Colonic mucosa (tissue), 4 donors: ENCODE measurements at places on chromosomes 1 and 21. TPM values are rescaled to one million over a fixed set of nuclear protein-coding genes. Genes with fewer than 3 reads are reported as not detected.

The LPAR3 gene
- 2.3 TPM for total RNA-seq

GRCh38 chr21:44946254-44947041 is 6.6 kb downstream of the SLX9 start:
- no peak for DNase-seq
- peaks cover 14% of the 10 kb centered on the region for H3K4me1 ChIP-seq
- H3K27ac ChIP-seq, result no peak overlapping the region
- H3K4me3 ChIP-seq, result no peak overlapping the region

GRCh38 chr1:203754455-203754864 is 10.5 kb upstream of the LAX1 start:
- no peaks in the 10 kb centered on the region for H3K4me1 ChIP-seq
- no peak overlapping the region for H3K27ac ChIP-seq
- no peaks in the 10 kb centered on the region for H3K27me3 ChIP-seq
- no peak for DNase-seq

GRCh38 chr1:28933277-28933676 is 18.9 kb downstream of the EPB41 start:
- H3K4me1 ChIP-seq, result no peaks in the 10 kb centered on the region
- DNase-seq, result no peak
- H3K27ac ChIP-seq, result no peak overlapping the region
- H3K4me3 ChIP-seq, result no peak overlapping the region
- H3K27me3 ChIP-seq, result no peaks in the 10 kb centered on the region
- H3K36me3 ChIP-seq, result no peaks in the 10 kb centered on the region

- DNase-seq, result no peak
- no peak overlapping the region for H3K27ac ChIP-seq
- no peaks in the 10 kb centered on the region for H3K27me3 ChIP-seq
- no peak overlapping the region for H3K4me3 ChIP-seq
- H3K36me3 ChIP-seq, result no peaks in the 10 kb centered on the region
- H3K4me1 ChIP-seq, result no peaks in the 10 kb centered on the region
Observed at GRCh38 chr1:246161626-246162025, 345.5 kb downstream of the SMYD3 start.

- no peaks in the 10 kb centered on the region for H3K36me3 ChIP-seq
- no peaks in the 10 kb centered on the region for H3K27me3 ChIP-seq
- no peak overlapping the region for H3K4me3 ChIP-seq
- peaks cover 21% of the 10 kb centered on the region for H3K4me1 ChIP-seq
- peak overlapping the region; percentile 31 for H3K27ac ChIP-seq
Observed at GRCh38 chr1:11984121-11984520, 3.9 kb downstream of the MFN2 start.

GRCh38 chr1:170032531-170033280 is 41.8 kb downstream of the KIFAP3 start:
- H3K27me3 ChIP-seq, result no peaks in the 10 kb centered on the region
- no peaks in the 10 kb centered on the region for H3K4me1 ChIP-seq
- no peak for DNase-seq
- H3K36me3 ChIP-seq, result no peaks in the 10 kb centered on the region
- no peak overlapping the region for H3K4me3 ChIP-seq

The ACTL8 gene
- total RNA-seq, result 2.8 TPM

The OR2G6 gene
- total RNA-seq, result not detected

DNA sequence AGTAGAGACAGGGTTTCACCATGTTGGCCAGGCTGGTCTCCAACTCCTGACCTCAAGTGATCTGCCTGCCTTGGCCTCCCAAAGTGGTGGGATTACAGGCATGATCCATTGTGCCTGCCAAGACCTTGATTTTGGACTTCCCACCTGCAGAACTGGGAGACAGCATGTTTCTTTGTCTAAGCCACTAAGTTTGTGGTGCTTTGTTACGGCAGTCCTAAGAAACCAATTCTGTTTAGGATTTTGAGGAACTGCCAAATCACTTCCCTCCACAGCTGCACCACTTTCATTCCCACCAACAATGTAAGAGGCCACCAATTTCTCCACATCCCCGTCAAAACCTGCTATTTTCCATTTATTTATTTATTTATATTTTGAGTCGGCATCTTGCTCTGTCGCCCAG is 46.1 kb downstream of the CHAF1B start:
- H3K4me3 ChIP-seq, result no peak overlapping the region
- H3K27ac ChIP-seq, result no peak overlapping the region
- no peaks in the 10 kb centered on the region for H3K4me1 ChIP-seq
- DNase-seq, result no peak
- H3K27me3 ChIP-seq, result no peaks in the 10 kb centered on the region

DNA sequence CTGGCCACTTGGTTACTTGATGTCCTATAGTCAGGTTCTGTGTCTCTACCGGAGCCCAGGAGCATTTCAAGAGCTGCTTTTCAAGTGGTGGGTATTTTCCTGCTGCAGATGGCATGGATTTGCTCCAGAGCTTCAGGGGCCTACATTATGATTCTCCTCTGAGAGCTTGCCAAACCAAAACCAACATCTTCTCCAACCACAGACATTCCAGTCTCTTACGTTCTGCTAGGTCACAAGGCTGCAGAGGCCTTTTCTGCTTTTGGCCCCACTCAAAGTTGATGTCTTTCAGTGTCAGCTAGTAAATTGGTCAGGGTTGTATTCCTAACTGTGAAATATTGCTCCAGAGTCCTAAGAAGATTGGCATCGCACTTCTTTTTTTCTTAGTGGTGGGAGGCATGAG is 14.7 kb upstream of the AQP10 start:
- no peak for DNase-seq
- H3K4me1 ChIP-seq, result no peaks in the 10 kb centered on the region
- H3K27ac ChIP-seq, result no peak overlapping the region
- no peaks in the 10 kb centered on the region for H3K36me3 ChIP-seq
- H3K4me3 ChIP-seq, result no peak overlapping the region
- no peaks in the 10 kb centered on the region for H3K27me3 ChIP-seq

The LCE2C gene
- total RNA-seq, result not detected

- no peak overlapping the region for H3K4me3 ChIP-seq
Observed at GRCh38 chr21:31316488-31317169, 27.4 kb downstream of the TIAM1 start.

DNA sequence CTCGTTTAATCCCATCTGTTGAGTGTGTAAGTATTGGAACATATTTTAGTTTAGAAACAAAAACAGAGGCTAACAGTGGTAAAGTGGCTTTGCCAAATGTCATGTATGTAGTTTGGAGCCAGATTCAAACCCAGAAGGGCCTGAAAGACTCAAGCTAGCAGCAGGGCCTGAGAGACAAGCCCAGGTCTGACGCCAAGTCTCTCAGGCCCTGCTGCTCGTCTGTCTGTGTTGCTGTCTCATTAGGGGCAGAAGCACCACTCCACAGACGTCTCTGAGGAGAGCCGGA is 8.3 kb downstream of the CITED4 start:
- no peak for DNase-seq
- H3K4me3 ChIP-seq, result no peak overlapping the region
- H3K27ac ChIP-seq, result no peak overlapping the region
- no peaks in the 10 kb centered on the region for H3K36me3 ChIP-seq

- no peaks in the 10 kb centered on the region for H3K4me1 ChIP-seq
- no peak overlapping the region for H3K27ac ChIP-seq
- H3K27me3 ChIP-seq, result no peaks in the 10 kb centered on the region
- DNase-seq, result no peak
- no peaks in the 10 kb centered on the region for H3K36me3 ChIP-seq
Observed at GRCh38 chr1:95643071-95643470, 409.1 kb downstream of the RWDD3 start.

DNA sequence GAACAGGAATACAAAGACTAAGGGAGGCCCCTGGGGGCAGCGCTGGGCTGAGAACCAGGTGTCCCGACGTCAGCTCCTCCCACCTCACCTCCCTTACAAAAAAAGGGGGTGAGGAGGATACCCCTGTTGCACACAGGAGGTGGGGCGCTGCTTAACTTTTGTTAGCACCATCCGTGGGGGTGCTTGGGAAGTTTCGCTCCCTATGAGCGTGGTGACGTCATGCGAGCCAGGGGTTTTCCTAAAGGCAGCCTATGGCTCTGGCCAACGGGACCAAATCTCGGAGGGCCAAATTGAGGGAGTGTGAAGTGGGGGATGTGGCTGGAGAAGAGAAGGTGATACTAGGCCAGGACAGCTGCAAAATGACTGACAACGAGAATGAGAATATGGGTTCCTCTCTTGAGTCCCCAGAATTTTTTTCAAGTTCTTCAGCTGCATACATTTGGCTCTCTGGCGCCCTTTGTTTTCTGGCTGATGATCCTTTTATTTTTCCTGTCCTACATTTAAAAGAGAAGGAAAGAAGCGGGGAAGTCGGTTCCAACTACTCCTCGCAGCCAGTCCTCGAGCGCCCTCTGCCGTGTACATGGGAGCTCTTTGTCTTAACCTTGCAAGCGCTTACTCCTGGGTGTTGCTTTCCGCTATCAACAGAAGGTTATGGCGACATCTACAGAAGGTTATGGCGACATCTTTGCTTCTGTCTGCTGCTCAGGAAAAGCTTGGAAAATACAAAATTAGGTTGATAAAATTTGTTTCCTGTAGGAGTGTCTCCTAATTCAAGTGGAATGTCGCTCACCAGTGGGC is 48.0 kb upstream of the ZC3H11B start:
- peak; percentile 82 for DNase-seq
- H3K27me3 ChIP-seq, result no peaks in the 10 kb centered on the region
- H3K4me3 ChIP-seq, result no peak overlapping the region
- H3K4me1 ChIP-seq, result no peaks in the 10 kb centered on the region
- H3K36me3 ChIP-seq, result no peaks in the 10 kb centered on the region
- H3K27ac ChIP-seq, result no peak overlapping the region

GRCh38 chr1:182309631-182310351 is 81.8 kb downstream of the GLUL start:
- peak; percentile 57 for DNase-seq
- no peaks in the 10 kb centered on the region for H3K27me3 ChIP-seq
- peaks cover 3% of the 10 kb centered on the region for H3K4me1 ChIP-seq
- H3K36me3 ChIP-seq, result no peaks in the 10 kb centered on the region
- H3K27ac ChIP-seq, result no peak overlapping the region

DNA sequence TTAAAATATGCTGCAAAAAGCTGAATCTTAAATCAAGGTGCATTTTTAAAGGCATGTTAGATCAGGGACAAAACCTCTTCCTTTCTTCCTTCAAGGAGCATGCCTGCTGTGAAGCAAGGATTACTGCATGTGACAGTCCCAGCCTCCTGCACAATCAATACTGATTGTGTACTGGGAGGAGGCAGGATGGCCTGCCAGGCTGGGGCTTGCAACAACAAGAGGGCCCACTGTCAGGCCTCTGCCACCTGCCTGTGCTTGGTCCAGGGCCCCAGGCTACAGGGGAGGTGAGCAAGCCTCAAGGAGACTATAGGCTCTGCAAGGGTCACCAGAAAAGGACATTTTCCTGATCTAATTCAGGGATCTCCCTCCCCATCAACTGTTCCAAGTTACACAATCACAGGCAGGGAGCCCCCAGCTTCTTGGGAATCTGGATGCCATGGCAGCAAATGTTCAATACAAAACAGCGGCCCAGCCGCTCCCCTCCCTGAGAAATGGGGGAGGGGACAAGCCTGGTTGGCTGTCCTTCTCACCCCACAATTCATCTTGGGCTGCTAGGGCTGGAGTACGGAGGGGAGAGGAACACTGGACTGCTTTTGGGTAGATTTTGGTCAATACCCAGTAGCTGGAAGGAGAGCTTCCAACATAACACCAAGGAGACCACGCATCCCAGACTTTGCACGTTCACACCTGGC is 76.7 kb downstream of the SSBP3 start:
- no peak for DNase-seq
- no peaks in the 10 kb centered on the region for H3K27me3 ChIP-seq
- peaks cover 3% of the 10 kb centered on the region for H3K4me1 ChIP-seq

GRCh38 chr1:16348414-16349182 is 3.7 kb downstream of the FBXO42 start:
- no peak for DNase-seq
- no peaks in the 10 kb centered on the region for H3K36me3 ChIP-seq
- H3K27me3 ChIP-seq, result no peaks in the 10 kb centered on the region
- H3K27ac ChIP-seq, result no peak overlapping the region

The FNDC10 gene
- total RNA-seq, result 4.2 TPM

DNA sequence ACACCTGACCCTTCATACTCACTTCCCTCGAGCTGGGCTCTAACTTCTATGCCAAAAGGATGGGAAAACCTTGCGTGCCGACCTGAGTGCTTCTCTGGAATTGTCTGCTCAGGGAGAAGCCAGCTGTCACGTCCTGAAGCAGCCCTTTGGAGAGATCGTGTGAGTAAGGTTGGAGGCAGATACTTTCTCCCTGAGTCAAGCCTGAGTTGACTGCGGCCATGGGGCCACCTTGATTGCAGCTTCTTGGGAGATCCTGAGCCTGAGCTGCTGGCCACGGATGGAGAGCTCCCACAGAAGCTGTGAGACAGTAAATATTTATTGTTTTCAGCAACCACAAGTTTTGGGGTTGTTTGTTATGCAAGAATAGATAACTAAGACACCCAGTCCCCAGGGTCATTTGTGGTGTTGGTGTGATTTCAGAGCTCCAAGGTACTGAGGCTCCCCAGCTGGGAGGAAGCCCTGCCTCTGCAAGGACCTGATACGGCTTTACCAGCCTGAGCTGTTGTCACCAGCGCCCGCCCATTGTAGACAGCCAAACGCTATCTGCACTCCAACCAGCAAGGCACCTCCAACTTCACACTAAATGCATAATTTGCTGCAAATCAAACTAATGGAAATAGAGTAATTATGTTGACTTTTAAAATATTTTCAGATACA is 531.6 kb downstream of the PTPRU start:
- no peaks in the 10 kb centered on the region for H3K27me3 ChIP-seq
- H3K27ac ChIP-seq, result no peak overlapping the region
- H3K36me3 ChIP-seq, result no peaks in the 10 kb centered on the region
- no peaks in the 10 kb centered on the region for H3K4me1 ChIP-seq

The TPRG1L gene
- total RNA-seq, result 63.0 TPM

DNA sequence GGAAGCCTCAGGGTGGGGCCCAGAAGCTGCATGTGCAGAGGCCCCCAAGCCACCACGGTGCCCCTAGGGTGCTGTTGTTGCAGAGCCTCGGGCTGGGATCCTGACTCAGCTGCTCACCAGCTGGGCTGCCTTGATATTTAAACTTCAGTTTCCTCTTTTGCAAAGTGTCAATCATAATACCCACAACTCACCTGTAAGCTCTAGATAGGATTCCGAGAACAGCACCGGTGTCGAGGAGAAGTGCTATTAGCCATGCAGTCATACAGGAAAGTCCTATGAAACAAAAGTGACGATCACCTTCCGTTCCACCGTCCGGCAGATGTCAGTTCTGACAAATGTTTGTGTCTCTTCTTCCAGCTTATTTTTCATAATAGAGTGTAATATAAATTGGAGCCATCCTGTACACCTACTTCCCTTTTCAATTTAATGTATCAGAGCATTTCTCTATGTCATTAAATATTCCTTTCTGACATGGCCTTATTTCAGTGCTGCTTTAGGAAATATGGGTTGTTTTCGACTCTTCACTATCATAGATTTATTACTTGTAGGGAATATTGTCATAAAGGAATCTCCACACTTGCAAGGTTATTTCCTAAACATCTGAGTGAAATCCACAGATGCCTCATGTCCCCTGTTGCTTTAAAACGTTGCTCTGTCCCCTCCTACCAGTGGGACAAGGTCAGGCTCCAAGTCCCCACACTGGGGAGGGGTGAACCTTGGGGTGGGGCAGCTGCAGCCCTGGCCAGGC is 100.8 kb downstream of the SIK1 start:
- H3K36me3 ChIP-seq, result no peaks in the 10 kb centered on the region
- DNase-seq, result no peak
- H3K27ac ChIP-seq, result no peak overlapping the region
- no peak overlapping the region for H3K4me3 ChIP-seq
- H3K4me1 ChIP-seq, result no peaks in the 10 kb centered on the region

The PTPRU gene
- 4.8 TPM for total RNA-seq

GRCh38 chr1:181398544-181398943 is 84.8 kb upstream of the CACNA1E start:
- H3K4me1 ChIP-seq, result no peaks in the 10 kb centered on the region
- DNase-seq, result no peak
- H3K4me3 ChIP-seq, result no peak overlapping the region
- no peaks in the 10 kb centered on the region for H3K36me3 ChIP-seq

The PPIAL4G gene
- not detected for total RNA-seq
